ENCODE measurements at places on chromosomes 2 and 18.

GRCh38 chr18:12278215-12278671 is 24.1 kb downstream of the CIDEA start:
- DNase-seq: no peak

- no peak for DNase-seq
These were observed 366.1 kb upstream of the MMADHC start for GRCh38 chr2:149953627-149954026.

- no peak for DNase-seq
These were observed 2.1 kb upstream of the SNED1 start for GRCh38 chr2:240996161-240996833.

GRCh38 chr2:40173276-40173675 is 278.6 kb downstream of the SLC8A1 start:
- no peak for DNase-seq

GRCh38 chr2:138829326-138829919 is 49.2 kb upstream of the NXPH2 start:
- DNase-seq: peak; percentile 46

DNA sequence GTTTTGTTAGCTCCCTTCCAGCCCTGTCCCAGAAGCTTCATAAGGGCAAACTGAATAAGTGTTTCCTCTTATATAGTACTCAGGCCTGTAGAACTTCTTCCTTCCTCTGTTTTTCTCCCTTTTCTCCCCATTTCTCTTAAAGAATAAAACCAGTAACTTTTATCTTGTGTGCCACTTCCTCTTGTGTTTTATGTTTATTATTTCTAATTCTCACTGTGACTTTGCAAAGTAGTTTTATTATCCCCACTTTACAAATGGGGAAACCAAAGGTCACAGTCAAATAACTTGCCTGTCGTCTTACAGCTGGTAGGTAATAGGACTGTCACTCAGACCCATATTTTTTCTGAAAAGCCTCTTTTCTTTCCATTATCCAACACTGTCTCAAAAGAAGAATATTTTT is 42.4 kb downstream of the RBBP8 start:
- no peak for DNase-seq

GRCh38 chr2:109450574-109451273 is 163.0 kb downstream of the SEPTIN10 start:
- DNase-seq: no peak

- DNase-seq: no peak
These were observed 928.5 kb upstream of the CELF4 start for GRCh38 chr18:38494065-38494464.
